Activated CD8-positive, alpha-beta memory T cell treated with anti-CD3 and anti-CD28 coated beads, Interleukin-2, amount 10 ng/mL, durations not matched to agents 7 days and 5 days (primary cell): ENCODE measurements at places on chromosomes 1 and 21. TPM values are rescaled to one million over a fixed set of nuclear protein-coding genes. Genes with fewer than 3 reads are reported as not detected.

Gene FCRL2
- total RNA-seq: not detected

Gene TTC22
- 9.1 TPM for total RNA-seq

Gene AURKAIP1
- total RNA-seq: 139 TPM

Gene BRDT
- not detected for total RNA-seq

Gene RABGAP1L
- 83.5 TPM for total RNA-seq

Gene OR2T29
- not detected for total RNA-seq

Gene PTGER3
- 0.80 TPM for total RNA-seq

Gene LELP1
- not detected for total RNA-seq

Gene HPDL
- total RNA-seq: 23.4 TPM

Gene CGN
- 0.37 TPM for total RNA-seq

Gene CFAP45
- 1.6 TPM for total RNA-seq

Gene GPR157
- total RNA-seq: 3.6 TPM

Gene RHOU
- 4.5 TPM for total RNA-seq

Gene HPCAL4
- 0.18 TPM for total RNA-seq

Gene YBEY
- total RNA-seq: 9.1 TPM

Gene TCHH
- total RNA-seq: 0.12 TPM

Gene ITGB2
- total RNA-seq: 372 TPM

Gene FMN2
- not detected for total RNA-seq

Gene HES3
- total RNA-seq: not detected
